Ureter (tissue), 1 donor: ENCODE measurements at places on chromosomes 4 and X.

GRCh38 chrX:73563738-73564068 lies 706 bp downstream of the CHIC1 start:
- no peak for DNase-seq

DNA sequence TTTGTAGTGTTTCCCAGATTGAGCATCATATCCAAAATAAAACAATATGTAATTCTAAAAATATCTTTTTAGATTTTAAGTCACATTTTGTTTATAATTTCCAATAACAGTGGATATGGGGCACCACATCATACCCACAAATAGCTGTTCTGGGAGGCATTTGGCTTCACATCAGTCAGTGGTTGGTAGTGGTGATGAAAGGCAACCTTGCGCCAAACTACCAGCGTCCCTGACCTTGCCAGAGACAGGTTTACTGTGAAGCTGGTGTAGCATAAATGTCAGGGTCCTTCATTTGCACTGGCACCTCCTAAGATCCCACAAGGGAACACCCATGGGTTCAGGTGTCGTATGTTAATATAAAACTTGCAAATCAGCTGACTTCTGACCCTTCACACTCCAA lies 222.2 kb downstream of the DCTD start:
- no peak for DNase-seq

- DNase-seq, result no peak
Measured at GRCh38 chrX:150160656-150161055, 202.5 kb upstream of the MAMLD1 start.

DNA sequence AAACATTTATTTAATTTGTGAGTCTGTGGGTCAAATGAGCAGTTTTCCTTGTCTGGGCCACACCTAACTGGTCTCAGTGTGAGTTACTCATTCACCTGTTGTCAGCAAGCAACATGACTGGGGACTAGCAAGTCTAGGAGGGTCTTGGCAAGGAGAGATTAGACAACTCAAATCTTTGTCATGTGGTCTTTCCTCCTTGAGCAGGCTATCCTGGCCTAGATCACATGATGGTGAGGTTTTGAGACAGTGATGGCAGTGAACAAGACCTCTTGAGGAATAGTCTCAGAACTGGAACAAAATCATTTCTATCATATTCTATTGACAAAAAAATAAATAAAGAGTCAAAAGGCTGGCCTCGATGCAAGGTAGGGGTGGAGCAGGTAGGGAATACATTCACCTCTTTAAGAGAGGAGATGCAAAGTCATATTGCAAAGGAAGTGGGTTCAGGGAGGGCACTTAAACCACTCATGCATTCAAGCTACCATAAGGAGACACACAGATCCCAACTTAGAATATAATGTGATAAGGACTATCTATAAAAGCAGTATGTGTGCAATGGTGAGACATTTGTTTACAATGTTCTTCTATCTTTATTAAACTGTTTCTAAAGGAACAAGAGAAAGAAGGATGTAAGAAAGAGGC lies 135.7 kb downstream of the ZNF330 start:
- no peak for DNase-seq

GRCh38 chr4:184472614-184473498 lies 1.5 kb downstream of the IRF2 start:
- DNase-seq, result peak; percentile 79

DNA sequence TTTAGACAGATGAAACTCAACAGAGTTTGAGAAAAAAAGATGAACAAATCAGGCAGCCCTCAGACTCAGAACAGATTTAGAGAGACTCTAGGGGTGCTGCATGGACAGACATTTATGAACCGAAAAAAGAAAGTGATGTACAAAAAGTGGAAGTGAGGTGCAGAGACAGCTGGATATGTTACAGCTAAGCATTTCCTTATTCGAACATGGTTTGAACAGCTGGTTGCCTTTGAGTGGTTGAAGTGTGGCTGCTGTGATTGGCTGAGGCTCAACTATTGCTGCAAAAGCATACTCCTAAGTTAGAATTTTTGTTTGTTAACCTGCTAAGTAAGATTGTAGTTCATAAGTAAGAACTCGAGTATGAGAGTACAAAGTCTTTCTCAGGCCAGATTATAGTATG lies 331.5 kb upstream of the PABPC4L start:
- no peak for DNase-seq

DNA sequence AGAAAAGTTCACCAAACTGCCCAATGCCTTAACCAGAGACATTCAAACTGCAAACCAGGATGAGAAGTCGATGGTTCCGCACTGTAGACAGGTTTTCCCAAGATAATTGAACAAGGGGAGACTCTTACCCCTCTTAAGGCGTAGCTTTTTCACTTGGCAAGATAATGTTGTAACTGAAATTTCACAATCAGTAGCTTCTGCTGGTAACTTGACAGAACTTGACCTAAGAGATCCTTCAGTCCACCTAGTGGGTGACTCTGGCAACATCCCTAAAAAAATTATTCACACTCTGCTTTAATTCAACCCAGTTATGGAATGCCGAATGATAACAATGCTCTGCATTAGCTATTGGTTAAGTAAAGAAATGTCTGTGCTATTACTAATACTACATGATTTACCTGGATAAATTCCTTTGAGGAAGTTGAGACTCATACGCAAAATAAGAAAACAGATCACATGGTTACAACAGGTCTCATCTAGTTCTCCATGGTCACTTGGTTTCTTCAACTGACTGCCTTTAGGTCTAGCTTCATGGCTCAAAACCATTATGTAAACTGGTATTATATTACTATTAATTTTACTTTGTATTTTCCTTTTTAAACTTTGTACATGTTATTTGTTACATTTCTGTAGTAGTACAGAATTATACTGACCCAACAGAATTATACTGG lies 9.1 kb downstream of the ELF2 start:
- DNase-seq, result no peak

- DNase-seq, result no peak
Measured at GRCh38 chr4:111323916-111324315, 701.0 kb upstream of the PITX2 start.

DNA sequence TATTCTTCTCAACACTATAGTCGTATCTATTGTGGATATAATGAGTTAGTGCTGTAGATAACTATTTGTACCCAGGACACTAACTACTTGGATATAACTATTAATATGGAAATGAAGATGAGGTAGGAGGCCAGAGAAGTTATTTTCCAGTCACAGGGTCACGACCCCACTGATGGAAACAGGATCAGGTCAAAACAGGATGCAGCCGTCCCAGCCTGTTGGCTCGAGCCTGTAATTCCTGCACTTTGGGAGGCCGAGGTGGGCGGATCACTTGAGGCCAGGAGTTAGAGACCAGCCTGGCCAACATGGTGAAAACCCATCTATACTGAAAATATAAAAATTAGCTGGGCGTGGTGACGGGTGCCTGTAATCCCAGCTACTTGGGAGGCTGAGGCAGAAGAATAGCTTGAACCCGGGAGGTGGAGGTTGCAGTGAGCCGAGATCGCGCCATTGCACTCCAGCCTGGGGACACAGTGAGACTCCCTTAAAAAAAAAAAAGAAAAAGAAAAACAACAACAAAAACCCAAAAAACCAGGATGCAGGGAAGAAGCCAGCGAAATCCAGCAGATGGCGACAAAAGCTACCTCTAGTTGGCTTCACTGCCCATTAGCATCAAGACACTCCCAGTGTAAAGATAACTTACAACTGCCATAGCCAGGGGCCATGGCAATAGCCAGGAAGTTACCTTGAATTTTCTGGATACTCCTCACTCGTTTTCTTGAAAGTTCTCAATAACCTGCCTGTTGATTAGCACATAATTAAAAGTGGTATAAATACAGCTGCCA lies 37.9 kb upstream of the NKAP start:
- DNase-seq, result no peak

GRCh38 chr4:98641376-98641775 lies 17.0 kb downstream of the TSPAN5 start:
- no peak for DNase-seq

GRCh38 chr4:47049347-47049746 lies 18.0 kb downstream of the GABRB1 start:
- no peak for DNase-seq

DNA sequence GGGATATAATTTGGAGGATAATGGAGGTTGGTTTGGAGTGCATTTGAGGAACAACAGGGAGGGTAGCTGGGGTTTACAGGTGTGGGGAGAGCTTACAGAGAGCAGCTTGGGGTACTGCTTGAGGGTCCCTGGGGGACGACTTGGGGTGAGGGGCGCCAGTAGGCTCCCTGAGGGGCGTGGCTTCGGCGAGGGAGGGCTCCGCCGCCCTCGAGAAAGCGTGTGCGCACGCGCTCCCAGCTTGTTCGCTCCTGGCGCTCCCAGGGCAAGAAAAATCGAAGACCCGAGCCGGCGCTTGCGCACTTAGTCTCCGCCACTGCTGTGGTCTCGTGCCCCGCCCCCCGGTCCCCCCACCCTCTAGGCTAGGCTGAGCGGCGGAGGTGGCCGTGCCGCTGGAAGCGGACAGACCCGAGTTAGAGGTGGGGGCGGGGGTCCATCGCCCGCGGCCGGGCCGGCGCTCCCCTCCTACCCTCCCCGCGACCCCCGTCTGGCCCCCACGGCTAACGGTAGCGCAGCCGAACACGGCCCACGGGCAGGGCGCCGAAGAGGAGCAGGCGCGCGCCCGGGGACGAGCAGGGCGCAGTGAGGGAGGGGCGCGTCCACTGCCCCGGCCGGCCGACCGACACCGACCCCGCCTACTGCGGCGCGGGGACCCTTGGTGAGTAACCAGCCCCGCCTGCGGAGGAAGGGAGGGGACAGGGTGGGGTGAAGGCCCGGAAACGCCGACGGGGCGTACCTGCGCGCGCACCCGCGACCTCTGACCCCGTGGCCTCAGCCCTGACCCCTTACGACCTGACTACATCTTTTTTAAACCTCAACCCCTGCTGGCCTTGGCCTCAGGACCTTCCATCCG lies 5.4 kb upstream of the CCDC120 start:
- DNase-seq, result no peak
